ENCODE measurements at places on chromosomes 2 and 18. TPM values are rescaled to one million over a fixed set of nuclear protein-coding genes. Genes with fewer than 3 reads are reported as not detected.

ITGA4 gene
- 9.0 TPM for total RNA-seq

GRCh38 chr2:117952228-117952627 lies 61.6 kb downstream of the CCDC93 start:
- no peak for DNase-seq

- DNase-seq: no peak
Observed at GRCh38 chr2:102301867-102302362, 9.4 kb upstream of the IL1RL1 start.

- DNase-seq: peak; percentile 93
Observed at GRCh38 chr2:102848366-102848839, 86.6 kb downstream of the TMEM182 start.

DNA sequence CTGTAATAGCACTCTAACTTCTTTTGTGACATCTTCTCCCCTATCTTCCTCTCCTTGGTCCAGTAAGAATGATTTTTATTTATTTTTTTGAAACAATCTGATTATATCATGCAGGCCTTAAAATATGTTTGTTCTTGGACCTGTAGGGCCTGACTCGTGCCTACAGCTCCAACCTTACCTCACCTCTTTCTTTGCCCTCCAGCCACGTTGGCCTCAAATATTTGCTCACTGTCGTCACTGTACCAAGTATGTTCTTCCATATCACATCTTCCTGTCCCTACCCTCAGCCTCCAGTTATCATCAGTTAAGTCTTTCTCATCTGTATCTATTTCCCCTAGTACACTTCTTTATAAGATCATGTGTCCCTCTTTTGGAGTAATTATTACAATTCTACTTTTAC lies 125.5 kb downstream of the CDH7 start:
- no peak for DNase-seq

DNA sequence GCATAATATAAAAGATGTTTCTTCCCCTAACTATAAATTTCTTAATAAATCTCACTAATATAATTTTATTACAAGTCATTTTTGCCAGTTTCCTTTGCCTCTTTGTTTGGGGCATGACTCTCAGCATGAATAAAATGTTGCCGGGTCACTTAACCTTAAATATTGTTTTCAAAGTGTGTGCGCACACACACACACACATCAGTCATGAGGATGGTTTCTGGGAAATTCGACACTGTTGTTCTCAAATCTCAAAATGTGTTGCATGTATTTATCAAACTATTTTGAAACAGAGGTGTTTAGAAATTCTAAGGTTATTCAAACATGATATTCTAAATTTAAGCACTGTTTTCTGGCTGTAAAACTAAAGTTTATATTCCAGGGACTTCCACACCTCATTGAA lies 31.5 kb downstream of the FAP start:
- DNase-seq: no peak

- peak; percentile 97 for DNase-seq
Observed at GRCh38 chr2:1744446-1745170, at the start of gene PXDN. TSS of gene PXDN (minus strand) at chr2:1744515. CDS start at chr2:1744455, 60 bp downstream.

GRCh38 chr18:58207520-58208152 lies 163.6 kb downstream of the NEDD4L start:
- DNase-seq: no peak

GRCh38 chr18:46482831-46483230 lies 174.2 kb downstream of the LOXHD1 start:
- DNase-seq: no peak

DNA sequence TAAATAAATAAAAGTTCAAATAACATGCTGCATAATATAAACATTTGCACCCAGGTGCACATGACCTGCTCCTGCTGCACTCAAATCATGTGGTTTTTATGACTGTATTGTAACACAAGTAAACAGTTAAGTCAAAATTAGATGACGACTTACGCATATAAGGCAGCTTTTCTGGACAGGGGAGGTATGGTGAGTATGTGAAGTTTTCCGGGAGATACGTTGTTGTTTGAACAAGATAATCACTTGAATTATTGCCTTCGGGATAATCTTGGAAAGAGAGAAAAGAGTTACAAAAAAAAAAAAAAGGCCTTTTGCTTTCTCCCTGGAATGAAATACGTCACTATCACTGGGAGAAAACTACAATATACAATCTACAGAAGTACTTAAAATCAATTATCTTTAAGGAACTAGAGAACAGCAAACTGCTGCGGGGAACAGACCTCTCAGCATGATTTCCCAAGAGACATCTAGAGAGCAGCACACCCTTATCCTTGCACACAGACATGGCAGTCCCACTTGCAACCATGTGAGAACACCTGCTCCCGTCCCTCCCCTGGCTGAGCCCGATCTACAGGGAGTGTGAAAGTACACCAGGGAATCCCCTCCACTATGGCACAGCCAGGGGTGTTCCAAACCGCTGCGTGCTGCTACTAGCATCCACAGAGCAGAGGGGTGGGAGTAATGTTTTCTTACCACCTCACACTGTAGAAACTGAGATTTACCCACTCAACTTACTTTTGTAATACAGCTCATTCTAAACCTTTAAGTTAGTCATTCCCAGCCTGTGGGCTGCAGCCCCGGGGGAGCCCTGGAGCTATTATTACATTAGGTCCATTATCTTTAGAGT lies 26.3 kb downstream of the B4GALT6 start:
- DNase-seq: no peak

- DNase-seq: no peak
Observed at GRCh38 chr18:61612517-61612916, 279.3 kb downstream of the CDH20 start.

DNA sequence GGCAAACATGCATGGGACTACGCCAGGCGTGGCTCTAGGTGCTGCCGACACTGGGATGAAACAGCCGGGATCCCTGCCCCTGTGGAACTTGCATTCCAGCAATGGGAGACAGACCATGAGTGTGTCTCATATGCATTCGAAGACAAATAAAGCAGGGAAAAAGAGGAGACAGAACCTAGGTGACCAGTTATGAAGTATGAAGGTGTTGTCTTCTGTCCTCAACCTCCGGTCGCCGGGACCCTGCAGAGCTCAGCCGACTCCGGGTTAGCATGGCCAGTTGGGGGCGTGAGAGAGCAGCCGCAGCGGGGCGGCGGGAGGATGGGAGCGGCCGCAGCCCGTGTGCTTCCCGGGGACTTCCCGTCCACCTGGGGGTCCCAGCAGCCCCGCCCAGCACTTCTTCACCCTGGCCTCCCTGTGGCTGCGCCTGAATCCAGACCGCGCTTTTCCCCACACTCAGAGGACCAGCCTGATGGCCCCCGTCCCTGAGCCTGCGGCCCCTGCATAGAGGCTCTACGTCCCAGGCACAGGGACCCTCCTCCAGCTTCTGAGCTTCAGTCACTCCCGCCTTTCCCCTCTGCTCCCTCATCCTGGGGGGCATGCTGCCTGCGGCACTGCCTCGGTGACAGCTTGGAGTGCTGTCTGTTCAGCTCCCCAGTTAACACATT lies 11.4 kb downstream of the ID2 start:
- DNase-seq: peak; percentile 90

DNA sequence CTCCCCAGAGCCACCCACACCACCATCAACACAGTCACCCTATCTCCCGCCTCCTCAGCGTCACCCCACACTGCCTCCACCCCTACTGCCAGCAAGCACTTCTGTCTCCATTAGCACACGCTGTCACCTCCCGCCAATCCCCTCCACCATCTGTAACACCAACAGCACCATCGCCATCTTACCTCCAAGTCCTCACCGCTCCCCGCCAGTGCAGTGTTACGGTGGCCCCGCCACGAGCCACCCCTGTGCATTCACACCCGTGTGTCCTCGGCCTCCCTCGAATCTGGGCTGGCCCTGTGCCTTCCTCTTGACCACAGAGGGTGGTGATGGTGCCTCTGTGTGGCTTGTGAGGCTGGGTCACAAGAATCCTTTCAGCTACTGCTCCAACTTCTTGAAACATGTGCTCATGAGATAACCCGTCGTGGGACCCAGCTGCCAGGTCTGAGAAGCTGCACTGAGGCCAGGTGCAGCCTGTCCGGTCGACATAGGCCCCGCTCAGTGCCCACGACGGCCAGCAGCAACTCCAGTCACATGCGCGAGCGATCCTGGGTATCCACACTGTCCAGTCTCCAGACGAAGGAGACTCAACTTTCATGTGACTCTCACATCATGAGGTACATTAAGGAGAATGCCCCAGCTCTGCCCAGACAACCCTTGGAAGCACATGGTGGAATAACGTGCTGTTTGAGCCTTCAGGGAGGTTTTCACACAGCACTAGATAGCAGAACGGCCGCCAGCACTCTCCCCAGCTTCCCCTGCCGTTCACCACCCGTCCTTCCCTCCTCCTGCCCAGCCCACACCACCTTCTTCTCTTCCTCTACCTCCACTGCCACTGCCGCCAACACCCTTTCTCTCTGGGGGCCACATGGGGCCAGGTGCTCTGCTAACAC lies 72.6 kb upstream of the ASB18 start:
- DNase-seq: no peak

DNA sequence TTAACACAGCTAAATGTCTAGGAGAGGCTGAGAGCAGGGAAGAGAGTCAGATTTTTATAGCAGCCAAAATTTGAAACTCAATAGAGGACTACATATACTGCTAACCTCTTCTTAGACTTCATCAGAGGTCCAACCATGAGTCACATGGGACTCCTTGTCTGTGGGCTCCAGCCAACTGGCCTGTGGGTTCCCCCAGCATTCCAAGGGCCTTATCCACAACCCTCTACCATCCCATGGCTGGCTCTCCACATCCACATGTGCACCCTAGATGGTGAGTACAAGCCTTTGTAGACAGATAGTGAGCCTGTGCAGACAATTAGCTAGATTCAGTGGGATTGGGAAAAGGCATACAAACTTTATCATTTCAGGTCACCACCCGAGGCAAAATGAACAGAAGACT lies 901.9 kb upstream of the ZEB2 start:
- DNase-seq: no peak

All from osteoblast (primary cell).